Stimulated activated CD4-positive, alpha-beta T cell treated with anti-CD3 and anti-CD28 coated beads, Interleukin-15, amount 100 ng/mL, for 1 hour (primary cell): ENCODE measurements at places on chromosomes 7 and 10.

DNA sequence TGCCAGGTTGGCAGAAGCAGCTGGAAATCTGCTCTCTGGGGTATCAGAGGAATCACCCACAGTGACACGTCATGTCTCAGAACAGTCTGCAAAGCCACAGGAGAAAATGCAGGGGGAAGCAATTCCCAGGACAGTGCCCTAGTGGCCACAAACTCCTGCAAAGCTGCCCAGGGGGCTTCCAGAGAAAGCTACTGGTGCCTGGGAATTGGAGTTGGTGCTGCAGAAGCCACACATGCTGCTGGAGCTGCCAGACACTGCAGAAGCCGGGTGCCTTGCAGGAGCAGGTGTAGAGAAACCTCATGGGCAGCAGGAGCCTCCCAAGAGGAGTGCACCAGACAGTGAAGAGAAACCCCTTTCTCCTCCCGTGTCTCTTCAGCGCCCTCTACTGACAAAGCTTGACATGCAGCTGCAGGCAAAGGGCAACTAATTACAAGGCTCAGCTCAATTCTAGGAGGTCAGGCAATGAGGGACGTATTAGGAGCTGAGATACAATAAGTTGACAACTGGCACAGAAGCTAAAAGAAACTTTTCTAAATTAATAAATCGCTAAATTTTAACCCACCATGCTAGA is 30.2 kb upstream of the NUB1 start:
- no peak for DNase-seq

- DNase-seq = no peak
These were observed 14.5 kb downstream of the TUBGCP2 start for GRCh38 chr10:133294189-133294588.

- no peak for DNase-seq
These were observed 176.9 kb upstream of the ZWINT start for GRCh38 chr10:56537984-56538383.

GRCh38 chr10:113735913-113736312 is 15.6 kb upstream of the PLEKHS1 start:
- no peak for DNase-seq

- DNase-seq = no peak
These were observed 702.1 kb upstream of the COBL start for GRCh38 chr7:52018680-52019054.

DNA sequence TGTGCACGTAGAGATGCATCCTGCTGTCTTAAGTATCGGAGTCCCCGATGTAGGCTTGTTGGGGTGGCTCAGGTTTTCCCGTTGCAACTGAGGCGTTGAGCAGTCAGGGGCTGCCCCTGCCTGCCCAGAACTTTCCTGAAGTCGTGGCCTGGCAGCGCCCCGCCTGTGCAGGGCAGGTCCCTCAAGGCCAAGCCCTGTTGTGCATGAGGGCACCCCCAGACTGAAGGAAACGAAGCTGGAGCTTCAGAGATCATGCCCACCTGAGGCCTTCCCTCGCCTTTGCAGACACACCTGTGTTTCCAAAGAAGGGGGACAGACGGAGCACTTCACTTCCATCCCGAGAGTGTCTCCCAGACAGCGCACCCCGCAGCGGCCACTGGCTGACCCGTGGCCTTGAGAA is 121.1 kb downstream of the NKX6-2 start:
- DNase-seq = no peak

- DNase-seq = no peak
These were observed 52.6 kb downstream of the TMEM209 start for GRCh38 chr7:130152493-130153210.

DNA sequence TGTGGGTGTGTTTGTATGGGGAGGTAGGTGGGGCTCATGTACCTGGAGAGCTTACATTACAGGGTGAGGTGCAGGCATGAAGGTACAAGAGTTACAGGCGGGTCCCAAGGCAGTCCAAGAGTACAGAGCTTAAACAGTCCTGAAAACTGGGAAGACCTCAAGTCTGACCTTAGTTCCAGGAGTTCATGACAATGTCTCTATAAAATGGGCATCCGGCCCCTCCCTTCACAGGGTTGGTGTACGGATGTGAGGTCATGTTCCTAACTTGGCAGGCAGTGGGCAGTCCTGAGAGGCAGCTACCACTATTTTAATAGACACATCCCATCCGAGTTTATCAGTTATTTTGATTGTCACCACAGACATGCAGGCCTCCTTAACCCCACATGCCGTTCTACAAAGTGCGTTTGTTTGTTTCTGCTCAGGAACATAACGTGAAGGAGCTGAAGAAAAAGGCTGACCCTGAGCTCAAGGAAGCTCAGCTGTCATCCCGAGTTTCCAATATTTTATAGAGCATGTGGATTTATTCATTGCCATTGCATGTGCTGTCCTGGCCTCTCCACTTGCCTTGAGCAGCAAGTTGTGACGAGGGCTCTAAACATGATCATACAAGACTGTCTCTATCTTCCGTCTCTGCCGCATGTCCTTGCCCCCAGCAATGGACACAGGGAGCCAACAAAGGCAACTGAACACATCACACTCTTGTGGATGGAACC is 647.5 kb upstream of the IGFBP3 start:
- no peak for DNase-seq

- no peak for DNase-seq
These were observed 818.6 kb upstream of the IGFBP3 start for GRCh38 chr7:46739518-46740234.

- no peak for DNase-seq
These were observed 27.6 kb upstream of the GARS1 start for GRCh38 chr7:30567081-30567480.

DNA sequence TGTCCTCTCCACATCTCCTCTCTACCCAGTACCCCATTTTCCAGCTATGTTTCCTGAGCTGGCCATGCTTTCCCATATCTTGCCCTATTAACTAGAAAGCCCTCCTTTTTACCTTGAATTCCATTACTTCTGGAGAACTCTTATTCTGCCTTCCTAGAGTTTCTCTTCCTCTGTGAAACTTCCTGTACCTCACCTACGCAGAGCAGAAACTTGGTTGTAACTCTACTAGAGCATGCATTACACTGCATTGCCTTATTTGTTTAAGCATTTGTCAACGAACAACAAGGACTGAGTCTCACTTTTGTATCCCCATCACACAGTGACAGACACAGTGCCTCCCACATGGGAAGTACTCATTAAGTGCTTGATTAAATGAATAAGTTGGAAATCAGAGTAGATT is 36.4 kb downstream of the VCL start:
- DNase-seq = no peak

- no peak for DNase-seq
These were observed 19.4 kb downstream of the C1GALT1 start for GRCh38 chr7:7201578-7202374.

DNA sequence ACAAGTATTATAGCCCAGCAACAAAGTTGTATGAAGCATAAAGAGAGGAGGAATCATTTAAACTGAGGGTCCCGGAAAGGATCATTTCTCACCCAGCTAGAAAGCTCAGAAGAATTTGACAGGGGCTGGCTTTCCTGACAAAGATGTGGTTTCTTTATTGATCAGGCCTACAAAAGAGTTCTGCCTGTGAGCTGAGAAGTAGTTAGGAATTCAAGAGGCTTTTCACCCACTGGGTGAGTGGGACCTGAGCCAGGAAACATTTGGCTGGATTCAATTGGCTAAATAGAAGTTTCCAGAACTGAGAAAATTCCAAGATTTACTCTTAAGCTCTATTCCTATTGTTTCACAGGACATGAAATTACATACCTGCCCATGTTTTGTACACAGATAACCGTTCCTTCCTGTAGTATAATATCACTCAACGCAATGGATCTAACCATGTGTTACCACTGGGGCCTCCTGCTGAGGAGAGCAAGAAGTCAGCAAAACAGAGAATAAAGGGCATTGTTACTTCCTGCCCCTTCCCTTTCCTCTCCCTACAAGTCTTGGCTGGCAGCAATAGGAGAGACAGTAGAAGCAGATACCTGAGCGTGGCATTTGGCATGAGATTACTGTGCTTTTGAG is 53.9 kb upstream of the PAPSS2 start:
- no peak for DNase-seq

GRCh38 chr7:21967598-21968003 is 21.9 kb upstream of the CDCA7L start:
- DNase-seq = no peak

GRCh38 chr7:31437250-31437865 is 76.5 kb upstream of the ITPRID1 start:
- DNase-seq = no peak

GRCh38 chr10:130138479-130138866 is 2.3 kb downstream of the GLRX3 start:
- DNase-seq = no peak

DNA sequence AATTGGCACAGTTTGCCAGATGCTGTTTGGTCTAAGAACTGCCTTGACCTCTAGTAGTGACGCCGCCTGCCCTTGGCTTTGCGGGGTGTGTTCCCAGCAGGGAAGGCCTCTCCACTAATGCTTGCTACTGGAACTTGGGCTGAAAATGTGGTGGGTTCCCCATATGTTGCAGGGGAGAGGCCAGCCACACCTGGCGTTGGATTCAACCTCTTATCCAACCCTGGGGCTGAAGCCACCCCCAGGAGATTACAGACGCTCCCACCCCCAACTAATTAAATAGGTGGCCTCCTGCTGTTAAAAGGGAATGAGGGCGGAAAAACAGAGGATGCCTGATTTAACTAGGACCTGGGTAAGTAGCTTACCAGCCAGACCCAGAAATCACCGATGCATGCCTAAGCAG is 19.2 kb upstream of the ATOH7 start:
- DNase-seq = no peak

GRCh38 chr7:101058355-101058754 is 26.9 kb upstream of the TRIM56 start:
- DNase-seq = peak; percentile 32

DNA sequence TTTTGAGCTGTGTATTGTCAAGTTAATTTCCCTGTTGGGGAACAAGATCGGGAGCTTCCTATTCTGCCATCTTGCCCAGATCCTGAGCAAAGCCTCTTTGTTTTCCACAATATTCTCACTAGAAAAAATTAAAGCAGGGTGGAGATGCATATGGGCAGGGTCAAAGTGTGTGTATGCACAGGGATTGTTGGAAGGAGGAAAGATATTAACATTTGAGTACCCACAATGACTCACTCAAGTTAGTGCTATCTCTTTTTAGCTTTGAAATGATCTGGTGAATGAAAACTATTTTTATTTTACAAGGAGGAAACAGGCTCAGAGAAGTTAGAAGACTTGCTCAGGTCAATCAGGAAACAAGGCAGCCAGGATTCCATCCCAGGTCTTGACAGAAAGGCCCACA is 6.7 kb upstream of the BTBD16 start:
- no peak for DNase-seq

GRCh38 chr10:60932756-60933155 is 11.2 kb downstream of the RHOBTB1 start:
- no peak for DNase-seq

DNA sequence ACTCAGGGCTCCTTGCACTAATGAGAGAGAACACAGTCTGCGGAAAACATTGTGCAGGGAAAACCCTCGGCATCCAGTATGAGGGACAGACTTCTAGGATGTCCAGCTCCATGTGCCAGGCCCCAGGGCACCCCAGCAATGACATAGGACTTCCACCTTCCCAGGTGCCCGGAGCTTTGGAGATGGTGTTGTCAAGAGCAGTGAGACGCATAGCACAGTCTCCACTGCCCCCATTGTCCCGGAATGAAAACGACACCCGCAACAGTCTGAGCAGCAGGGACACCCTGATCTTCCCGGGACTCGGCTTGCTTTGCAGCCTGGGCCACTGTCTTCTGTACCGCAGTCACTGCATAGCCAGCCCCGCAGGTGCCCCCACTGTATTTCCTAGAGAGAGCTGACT is 339.2 kb upstream of the ADARB2 start:
- DNase-seq = no peak

GRCh38 chr7:135164357-135165061 is 6.0 kb downstream of the CYREN start:
- DNase-seq = no peak

- no peak for DNase-seq
These were observed 64.6 kb downstream of the KLF6 start for GRCh38 chr10:3720228-3721019.

DNA sequence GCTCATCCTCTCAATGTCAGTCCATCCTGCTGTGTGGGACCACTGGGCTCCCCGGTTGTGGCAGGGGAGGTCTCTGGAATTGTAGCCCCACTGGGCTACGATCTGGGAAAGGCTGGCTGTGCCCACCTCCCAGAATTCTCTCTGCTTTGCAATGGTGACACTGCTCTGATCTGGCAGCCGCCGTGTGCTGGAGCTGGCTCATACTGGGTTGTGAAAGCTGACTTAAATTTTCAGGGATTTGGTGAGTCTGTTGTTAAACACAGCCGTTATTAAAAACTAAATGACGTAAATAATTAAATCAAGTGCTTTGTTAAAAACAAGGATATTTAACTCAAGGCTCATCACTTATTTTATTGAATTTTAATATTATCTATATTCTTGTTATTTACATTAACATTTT is 160.0 kb downstream of the TAX1BP1 start:
- no peak for DNase-seq
